ENCODE measurements at places on chromosomes 11 and 22. TPM values are rescaled to one million over a fixed set of nuclear protein-coding genes. Genes with fewer than 3 reads are reported as not detected.

HEPN1 gene
- total RNA-seq = not detected

FGF4 gene
- total RNA-seq = not detected

SLC25A18 gene
- 15.2 TPM for total RNA-seq

NADSYN1 gene
- total RNA-seq = 17.4 TPM

SORL1 gene
- 2.7 TPM for total RNA-seq

OR52I2 gene
- total RNA-seq = not detected

SLC22A8 gene
- total RNA-seq = not detected

DENND5A gene
- 29.1 TPM for total RNA-seq

DUSP18 gene
- total RNA-seq = 0.82 TPM

DCHS1 gene
- 1.5 TPM for total RNA-seq

CSKMT gene
- 3.8 TPM for total RNA-seq

GRCh38 chr11:2271327-2272227 lies 1.2 kb upstream of the ASCL2 start:
- no peaks in the 10 kb centered on the region for H3K4me1 ChIP-seq
- H3K36me3 ChIP-seq = no peaks in the 10 kb centered on the region
- H3K4me3 ChIP-seq = no peak overlapping the region
- DNase-seq = no peak
- H3K27me3 ChIP-seq = peaks cover 44% of the 10 kb centered on the region

DNA sequence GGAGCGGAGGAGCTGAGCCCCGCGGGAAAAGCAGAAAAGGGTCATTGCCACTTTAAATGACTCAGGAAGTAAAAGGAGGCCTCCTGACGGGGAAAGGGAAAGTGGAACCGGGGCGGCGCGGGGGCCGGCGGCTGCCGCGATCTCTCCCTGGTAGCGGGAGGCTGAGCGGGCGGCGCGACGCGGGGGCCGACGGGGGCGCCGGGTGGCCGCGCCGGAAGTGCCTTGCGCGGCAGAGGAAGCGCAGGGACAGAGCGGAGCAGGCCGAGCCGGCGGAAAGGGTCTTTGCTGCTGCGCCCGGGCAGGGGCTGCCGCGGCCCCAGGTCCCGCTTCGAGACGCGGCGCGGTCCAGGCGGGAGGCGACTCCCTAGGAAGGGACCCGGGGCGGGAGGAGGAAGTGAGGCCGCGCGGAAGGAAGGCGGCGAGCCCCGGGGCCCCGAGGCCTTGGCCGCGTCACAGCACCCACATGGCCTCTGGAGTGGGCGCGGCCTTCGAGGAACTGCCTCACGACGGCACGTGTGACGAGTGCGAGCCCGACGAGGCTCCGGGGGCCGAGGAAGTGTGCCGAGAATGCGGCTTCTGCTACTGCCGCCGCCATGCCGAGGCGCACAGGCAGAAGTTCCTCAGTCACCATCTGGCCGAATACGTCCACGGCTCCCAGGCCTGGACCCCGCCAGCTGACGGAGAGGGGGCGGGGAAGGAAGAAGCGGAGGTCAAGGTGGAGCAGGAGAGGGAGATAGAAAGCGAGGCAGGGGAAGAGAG lies at the start of gene TRIM44:
Gene TRIM44, plus strand, starts transcription at position 127 of the 759 bp plus-strand sequence. Its CDS starts 337 bp downstream, at position 464.
- peaks cover 22% of the 10 kb centered on the region for H3K4me1 ChIP-seq
- peak; percentile 73 for DNase-seq
- no peaks in the 10 kb centered on the region for H3K27me3 ChIP-seq
- H3K36me3 ChIP-seq = no peaks in the 10 kb centered on the region

DNA sequence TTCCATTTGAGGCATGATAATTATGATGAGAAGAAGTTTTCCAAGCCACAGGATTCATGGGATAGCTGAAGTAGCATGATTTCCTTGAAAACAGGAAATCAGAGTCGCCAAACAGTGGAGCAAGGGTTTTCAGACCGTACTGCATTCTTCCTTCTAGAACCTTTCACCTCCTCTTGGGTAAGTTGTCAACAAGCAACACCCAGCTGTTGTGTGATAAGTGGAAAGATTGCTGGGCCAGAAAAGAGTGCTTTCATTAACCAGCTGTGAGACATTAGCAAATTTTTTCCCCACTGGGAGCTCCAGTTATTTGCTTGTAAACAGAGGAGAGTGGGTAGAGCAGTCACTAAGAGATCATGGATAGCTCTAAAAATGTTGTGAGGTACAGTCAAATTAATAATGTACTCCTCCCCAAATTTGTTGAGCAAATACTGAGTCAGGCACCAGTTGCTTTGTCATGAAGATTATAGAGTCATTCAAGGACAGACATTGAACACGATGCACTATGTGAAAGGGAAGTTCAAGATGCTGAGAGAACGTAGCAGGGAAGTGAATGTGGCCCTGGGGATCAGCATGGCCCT lies 11.7 kb upstream of the MPEG1 start:
- H3K36me3 ChIP-seq = no peaks in the 10 kb centered on the region
- peaks cover 7% of the 10 kb centered on the region for H3K4me1 ChIP-seq
- H3K27ac ChIP-seq = peak overlapping the region; percentile 46
- DNase-seq = peak; percentile 19
- H3K4me3 ChIP-seq = no peak overlapping the region
- H3K27me3 ChIP-seq = no peaks in the 10 kb centered on the region

- H3K4me3 ChIP-seq = no peak overlapping the region
- no peaks in the 10 kb centered on the region for H3K4me1 ChIP-seq
- no peaks in the 10 kb centered on the region for H3K27me3 ChIP-seq
- H3K36me3 ChIP-seq = no peaks in the 10 kb centered on the region
These were observed 17.6 kb upstream of the COMT start for GRCh38 chr22:19923914-19924513.

- H3K27me3 ChIP-seq = no peaks in the 10 kb centered on the region
- no peak overlapping the region for H3K4me3 ChIP-seq
- H3K36me3 ChIP-seq = no peaks in the 10 kb centered on the region
- H3K4me1 ChIP-seq = no peaks in the 10 kb centered on the region
- DNase-seq = no peak
These were observed 71.6 kb downstream of the MYEOV start for GRCh38 chr11:69365558-69365957.

DNA sequence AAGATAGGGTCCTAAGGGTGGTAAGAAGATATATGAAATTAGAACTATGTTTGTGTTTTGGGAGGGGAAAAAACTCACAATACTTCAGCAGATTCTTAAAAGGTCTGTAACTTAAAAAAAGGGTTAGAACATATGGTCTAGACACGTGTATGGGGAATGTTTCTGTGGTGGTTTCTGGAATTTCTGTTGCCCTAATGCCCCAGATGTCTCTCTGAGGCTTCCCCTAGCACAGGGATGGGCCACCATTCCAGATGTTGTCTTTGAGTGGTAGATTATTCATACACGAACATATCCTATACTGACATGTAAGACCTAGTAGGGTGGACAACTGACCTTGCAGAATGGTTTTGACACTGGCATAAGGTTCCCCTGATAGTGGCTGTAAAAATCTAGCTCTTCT lies 26.2 kb downstream of the EHF start:
- H3K36me3 ChIP-seq = no peaks in the 10 kb centered on the region
- H3K27ac ChIP-seq = no peak overlapping the region
- no peak overlapping the region for H3K4me3 ChIP-seq
- no peaks in the 10 kb centered on the region for H3K27me3 ChIP-seq
- no peaks in the 10 kb centered on the region for H3K4me1 ChIP-seq

- peaks cover 80% of the 10 kb centered on the region for H3K4me1 ChIP-seq
- no peaks in the 10 kb centered on the region for H3K36me3 ChIP-seq
- no peaks in the 10 kb centered on the region for H3K27me3 ChIP-seq
These were observed 117.2 kb downstream of the MICAL3 start for GRCh38 chr22:17906978-17907747.

DNA sequence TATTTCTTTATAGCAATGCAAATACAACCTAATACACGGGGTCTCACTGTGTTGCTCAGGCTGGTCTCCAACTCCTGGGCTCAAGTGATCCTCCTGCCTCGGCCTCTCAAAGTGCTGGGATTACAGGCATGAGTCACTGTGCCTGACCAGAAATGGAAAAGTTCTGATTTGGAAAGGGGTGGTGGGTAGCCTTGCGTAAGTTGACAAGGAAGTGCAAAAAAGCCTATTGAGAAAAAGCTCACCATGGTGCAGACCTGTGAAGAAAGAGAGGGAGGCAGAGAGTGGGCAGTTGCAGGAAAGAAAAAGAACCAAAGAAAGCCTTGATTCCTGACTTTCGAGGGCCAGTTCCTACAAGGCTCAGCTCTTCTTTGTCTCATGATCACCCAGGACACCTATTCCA lies 27.1 kb downstream of the AGBL2 start:
- no peaks in the 10 kb centered on the region for H3K4me1 ChIP-seq
- H3K27ac ChIP-seq = no peak overlapping the region
- no peaks in the 10 kb centered on the region for H3K27me3 ChIP-seq
- H3K4me3 ChIP-seq = no peak overlapping the region
- DNase-seq = no peak

DNA sequence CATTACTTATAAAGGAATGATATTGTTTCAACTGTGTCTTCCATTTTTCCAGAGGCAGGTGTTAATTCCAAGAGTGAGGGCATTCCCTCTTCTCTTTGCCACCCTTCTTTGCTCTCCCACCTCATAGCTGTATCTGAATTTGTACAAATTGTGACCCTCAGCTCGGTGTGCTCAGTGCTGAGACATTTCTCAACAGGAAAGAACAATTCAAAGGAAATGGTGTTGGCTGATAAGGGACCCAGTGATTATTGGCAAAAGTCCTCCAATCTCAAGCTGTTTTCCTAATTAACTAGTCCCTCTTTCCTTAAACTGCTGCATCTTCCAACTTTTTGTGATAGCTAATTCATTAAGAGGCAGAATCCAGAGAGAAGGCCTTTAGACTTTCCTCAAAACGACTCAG lies 408.9 kb upstream of the SYN3 start:
- H3K36me3 ChIP-seq = no peaks in the 10 kb centered on the region
- no peaks in the 10 kb centered on the region for H3K27me3 ChIP-seq
- no peak overlapping the region for H3K4me3 ChIP-seq
- DNase-seq = no peak
- peak overlapping the region; percentile 40 for H3K27ac ChIP-seq

- H3K27me3 ChIP-seq = no peaks in the 10 kb centered on the region
- no peaks in the 10 kb centered on the region for H3K36me3 ChIP-seq
- peaks cover 62% of the 10 kb centered on the region for H3K4me1 ChIP-seq
- DNase-seq = peak; percentile 26
- no peak overlapping the region for H3K4me3 ChIP-seq
These were observed 49.9 kb upstream of the CDON start for GRCh38 chr11:126112547-126112946.

- H3K36me3 ChIP-seq = no peaks in the 10 kb centered on the region
- H3K4me3 ChIP-seq = no peak overlapping the region
- peak; percentile 30 for DNase-seq
- H3K27ac ChIP-seq = no peak overlapping the region
- H3K4me1 ChIP-seq = no peaks in the 10 kb centered on the region
These were observed 35.0 kb downstream of the TPBGL start for GRCh38 chr11:75275581-75275980.

- H3K27ac ChIP-seq = peak overlapping the region; percentile 79
- H3K27me3 ChIP-seq = no peaks in the 10 kb centered on the region
- no peak overlapping the region for H3K4me3 ChIP-seq
- peak; percentile 72 for DNase-seq
- H3K36me3 ChIP-seq = no peaks in the 10 kb centered on the region
- H3K4me1 ChIP-seq = peaks cover 5% of the 10 kb centered on the region
These were observed 31.9 kb upstream of the UPB1 start for GRCh38 chr22:24463071-24463760.

- no peak overlapping the region for H3K27ac ChIP-seq
- no peak overlapping the region for H3K4me3 ChIP-seq
- H3K36me3 ChIP-seq = peaks cover 37% of the 10 kb centered on the region
- H3K4me1 ChIP-seq = peaks cover 18% of the 10 kb centered on the region
- H3K27me3 ChIP-seq = no peaks in the 10 kb centered on the region
- DNase-seq = no peak
These were observed 33.0 kb downstream of the AHNAK start for GRCh38 chr11:62513626-62514025.

GRCh38 chr22:45248832-45249561 lies 8.3 kb upstream of the KIAA0930 start:
- no peak overlapping the region for H3K27ac ChIP-seq
- no peaks in the 10 kb centered on the region for H3K36me3 ChIP-seq
- no peak overlapping the region for H3K4me3 ChIP-seq
- H3K4me1 ChIP-seq = no peaks in the 10 kb centered on the region

DNA sequence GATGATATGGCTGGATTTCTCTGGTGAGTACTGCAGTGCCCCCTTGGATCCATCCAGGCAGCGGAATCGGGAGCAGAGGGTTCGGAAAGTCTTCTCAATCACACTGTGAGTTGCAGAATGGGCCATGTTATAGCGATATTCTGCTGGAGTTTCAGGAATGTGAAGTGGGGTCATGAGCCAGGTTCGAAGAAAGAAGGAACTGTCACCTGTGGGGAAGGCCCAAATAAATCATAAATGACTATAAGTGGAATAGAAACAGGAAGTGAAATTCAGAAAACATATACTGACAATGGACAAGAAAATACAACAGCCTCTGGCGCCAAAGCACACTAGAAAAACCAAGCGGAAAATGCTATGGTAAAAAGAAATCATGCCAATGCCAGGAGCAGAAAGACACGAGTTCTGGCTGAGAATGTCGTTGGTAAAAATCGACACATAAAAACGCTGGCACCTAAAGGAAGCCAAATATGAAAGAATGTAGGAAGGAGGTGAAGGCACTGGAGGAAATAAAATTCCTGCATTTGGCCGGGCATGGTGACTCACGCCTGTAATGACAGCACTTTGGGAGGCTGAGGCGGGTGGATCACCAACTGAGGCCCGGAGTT lies 10.0 kb upstream of the AMBRA1 start:
- no peak overlapping the region for H3K4me3 ChIP-seq
- DNase-seq = no peak
